Tibial nerve (tissue), 4 donors: ENCODE measurements at places on chromosomes 2 and 18.

GRCh38 chr2:71788601-71789240 lies 335.4 kb downstream of the DYSF start:
- H3K4me1 ChIP-seq: no peaks in the 10 kb centered on the region
- no peaks in the 10 kb centered on the region for H3K27me3 ChIP-seq
- H3K4me3 ChIP-seq: no peak overlapping the region
- no peak for DNase-seq

- H3K36me3 ChIP-seq: no peaks in the 10 kb centered on the region
- DNase-seq: no peak
- no peak overlapping the region for H3K27ac ChIP-seq
- H3K4me3 ChIP-seq: no peak overlapping the region
- no peaks in the 10 kb centered on the region for H3K27me3 ChIP-seq
These were observed 502.2 kb upstream of the NRXN1 start for GRCh38 chr2:51534166-51534565.

- no peak overlapping the region for H3K4me3 ChIP-seq
- no peaks in the 10 kb centered on the region for H3K36me3 ChIP-seq
- no peak for DNase-seq
These were observed 101.5 kb downstream of the VWA3B start for GRCh38 chr2:98188351-98189046.

- H3K4me1 ChIP-seq: no peaks in the 10 kb centered on the region
- H3K27me3 ChIP-seq: no peaks in the 10 kb centered on the region
- no peak overlapping the region for H3K4me3 ChIP-seq
These were observed 83.7 kb upstream of the SLC1A4 start for GRCh38 chr2:64905338-64906024.

DNA sequence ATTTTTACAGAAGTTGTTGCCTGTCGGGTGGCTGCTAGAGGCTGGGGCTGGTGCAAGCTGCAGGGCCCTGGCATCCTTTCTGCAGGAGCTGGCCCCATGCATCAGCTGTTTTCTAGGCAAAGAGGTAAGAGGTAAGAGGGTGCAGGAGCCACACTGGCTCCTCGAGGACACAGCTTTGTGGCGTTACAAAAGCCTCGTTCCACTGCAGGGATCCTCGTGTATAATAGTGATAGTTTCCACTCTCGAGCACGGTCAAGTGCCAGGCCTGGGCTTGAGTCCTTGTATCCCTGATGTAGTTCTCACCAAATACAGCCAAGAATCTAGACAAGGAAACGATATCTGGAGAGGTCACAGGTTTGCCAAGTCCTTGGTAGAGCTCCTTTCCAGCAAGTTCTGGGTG lies 33.2 kb upstream of the FHOD3 start:
- H3K27me3 ChIP-seq: no peaks in the 10 kb centered on the region
- H3K4me1 ChIP-seq: no peaks in the 10 kb centered on the region
- no peak overlapping the region for H3K4me3 ChIP-seq

DNA sequence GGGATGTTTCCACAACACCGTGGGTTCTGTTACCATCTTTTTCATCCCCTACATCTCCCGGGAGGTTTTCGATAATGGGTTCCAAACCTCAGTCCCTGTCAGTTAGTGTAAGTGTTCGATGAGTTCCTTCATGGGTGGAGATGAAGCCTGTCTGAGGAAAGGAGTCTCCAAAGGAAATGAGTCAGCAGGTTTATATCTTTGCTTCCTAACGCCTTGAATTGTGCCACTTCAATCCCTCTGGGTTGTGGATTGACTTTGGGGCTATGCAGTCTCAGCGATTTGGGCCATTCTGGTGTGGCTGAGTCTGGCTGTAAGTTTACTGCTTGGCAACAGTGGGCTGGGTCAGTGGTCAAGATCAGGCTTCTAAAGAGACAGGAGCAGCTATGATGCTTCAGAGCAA lies 1.2 kb downstream of the SERPINB5 start:
- no peaks in the 10 kb centered on the region for H3K36me3 ChIP-seq
- no peaks in the 10 kb centered on the region for H3K27me3 ChIP-seq

DNA sequence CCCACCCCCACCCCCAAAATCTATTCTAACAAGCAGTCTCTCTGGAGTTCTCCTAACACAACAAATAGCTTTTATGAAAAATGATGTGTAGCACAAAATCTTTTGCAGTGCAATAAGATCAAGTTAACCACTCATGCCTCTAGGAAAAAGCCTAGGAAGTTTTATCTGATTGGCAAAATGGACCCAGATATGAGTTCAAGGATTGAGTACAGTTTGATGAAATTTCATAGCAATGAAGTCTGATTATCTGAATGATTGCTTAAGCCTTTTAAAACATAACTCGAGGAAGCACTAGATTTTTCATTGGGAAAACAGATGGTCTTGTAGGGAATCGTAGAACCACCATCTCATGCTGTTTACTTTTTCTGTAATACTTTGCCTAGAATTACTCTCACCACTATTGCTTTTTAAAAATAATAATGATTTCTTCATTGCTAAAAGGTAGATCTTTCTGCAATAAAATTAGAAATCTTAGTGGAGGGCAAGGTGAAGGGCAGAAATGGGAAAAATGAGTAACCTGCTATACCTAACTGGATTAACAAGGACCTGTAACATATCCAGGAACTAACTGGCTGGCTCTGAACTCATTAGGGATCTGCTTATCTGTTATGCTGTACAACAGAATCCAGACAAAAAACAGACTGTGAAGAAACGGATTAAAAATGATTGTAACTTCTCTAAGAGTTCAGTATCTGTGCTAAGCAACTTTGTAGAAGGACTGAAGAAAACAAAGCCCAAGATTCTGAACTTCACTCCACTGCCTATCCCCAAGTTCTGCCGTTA lies 73.7 kb upstream of the ETAA1 start:
- no peak overlapping the region for H3K27ac ChIP-seq
- no peaks in the 10 kb centered on the region for H3K36me3 ChIP-seq
- no peak for DNase-seq
- peaks cover 19% of the 10 kb centered on the region for H3K4me1 ChIP-seq

DNA sequence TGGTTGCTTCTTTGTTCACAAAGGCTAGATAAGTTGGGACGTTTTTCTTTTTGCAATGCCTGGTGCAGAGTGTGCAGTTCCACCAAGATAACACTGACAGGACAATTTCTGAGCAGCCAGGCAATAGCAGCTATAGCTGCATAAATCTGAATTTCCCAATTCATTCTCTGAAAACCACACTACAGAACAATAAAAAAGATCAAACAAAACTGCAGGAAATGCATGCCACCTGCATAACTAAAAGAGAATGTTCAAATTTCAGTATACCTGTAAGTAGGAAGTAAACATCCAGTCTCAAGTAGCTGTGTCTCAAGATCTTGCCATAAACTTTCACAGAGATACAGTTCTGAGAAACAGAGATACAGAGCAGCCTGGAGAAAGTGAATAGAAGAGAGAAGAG lies 5.3 kb upstream of the KCTD18 start:
- H3K4me1 ChIP-seq: peaks cover 7% of the 10 kb centered on the region
- H3K27me3 ChIP-seq: peaks cover 4% of the 10 kb centered on the region
- no peak overlapping the region for H3K27ac ChIP-seq
- H3K4me3 ChIP-seq: no peak overlapping the region
- DNase-seq: no peak
- H3K36me3 ChIP-seq: no peaks in the 10 kb centered on the region

GRCh38 chr2:85838181-85838580 lies 50.6 kb downstream of the ST3GAL5 start:
- no peaks in the 10 kb centered on the region for H3K4me1 ChIP-seq
- H3K36me3 ChIP-seq: peaks cover 55% of the 10 kb centered on the region
- no peak overlapping the region for H3K4me3 ChIP-seq
- H3K27ac ChIP-seq: no peak overlapping the region

DNA sequence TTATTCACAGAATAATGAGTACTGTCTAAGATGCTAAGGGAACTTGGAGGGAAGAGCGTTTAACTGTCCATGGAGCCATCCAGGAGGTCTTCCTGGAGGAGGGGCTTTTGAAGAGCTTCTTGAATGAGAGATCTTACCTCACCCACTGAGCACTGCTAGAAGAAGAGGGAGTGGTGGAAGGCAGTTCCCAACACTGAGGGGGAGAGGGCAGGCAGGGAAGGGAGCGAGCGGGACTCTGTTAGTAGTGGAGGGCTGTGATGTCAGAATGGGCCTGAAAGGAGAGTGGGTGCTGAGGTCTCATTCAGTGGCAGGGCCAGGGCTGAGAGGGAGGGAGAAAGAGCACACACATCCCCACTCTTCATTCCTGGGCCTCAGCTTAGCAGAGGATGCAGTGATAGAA lies 65.0 kb downstream of the NCK2 start:
- no peaks in the 10 kb centered on the region for H3K36me3 ChIP-seq
- H3K27ac ChIP-seq: no peak overlapping the region
- no peak for DNase-seq
- no peak overlapping the region for H3K4me3 ChIP-seq
